ENCODE measurements at places on chromosomes 12 and 14.

DNA sequence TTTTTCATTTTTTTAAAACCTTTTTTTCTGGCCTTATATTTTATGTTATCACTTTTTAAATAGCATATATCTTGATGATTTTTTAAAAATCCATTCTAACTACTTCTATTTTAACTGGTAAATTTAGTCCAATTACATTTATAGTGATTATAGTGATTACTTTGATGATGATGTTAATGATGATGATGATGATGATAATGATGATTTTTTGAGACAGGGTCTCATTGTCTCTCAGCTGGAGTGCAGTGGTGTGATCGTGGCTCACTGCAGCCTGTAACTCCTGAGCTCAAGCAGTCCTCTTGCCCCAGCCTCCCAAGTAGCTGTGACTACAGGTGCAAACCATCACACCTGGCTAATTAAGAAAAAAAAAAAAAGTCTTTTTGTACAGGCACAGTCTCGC, 27.1 kb downstream of the BRMS1L start:
- no peak for DNase-seq

- DNase-seq: no peak
These were observed 23.3 kb downstream of the CYP46A1 start for GRCh38 chr14:99707420-99707819.

- no peak for DNase-seq
These were observed 104.9 kb upstream of the EEA1 start for GRCh38 chr12:93033948-93034347.

DNA sequence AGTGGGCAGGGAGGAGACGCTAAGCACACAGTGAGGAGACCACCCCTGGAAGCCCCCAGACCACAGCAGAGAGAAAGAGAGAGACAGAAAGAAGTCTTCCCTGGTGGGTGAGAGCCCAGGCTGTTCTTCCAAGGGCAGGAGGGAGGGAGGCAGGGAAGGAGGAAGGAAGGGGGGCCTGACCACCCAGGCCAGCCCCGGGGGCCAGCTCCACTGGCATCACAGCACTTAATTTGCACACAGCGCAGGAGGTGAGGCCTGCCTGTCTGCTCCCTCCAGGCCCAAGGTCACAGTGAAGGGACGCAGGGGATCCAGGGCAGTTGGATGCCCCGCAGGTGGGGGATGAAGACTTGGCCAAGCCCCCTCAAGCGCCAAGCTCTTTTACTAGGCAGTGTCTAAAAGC, 141.9 kb upstream of the C14orf180 start:
- DNase-seq: no peak

DNA sequence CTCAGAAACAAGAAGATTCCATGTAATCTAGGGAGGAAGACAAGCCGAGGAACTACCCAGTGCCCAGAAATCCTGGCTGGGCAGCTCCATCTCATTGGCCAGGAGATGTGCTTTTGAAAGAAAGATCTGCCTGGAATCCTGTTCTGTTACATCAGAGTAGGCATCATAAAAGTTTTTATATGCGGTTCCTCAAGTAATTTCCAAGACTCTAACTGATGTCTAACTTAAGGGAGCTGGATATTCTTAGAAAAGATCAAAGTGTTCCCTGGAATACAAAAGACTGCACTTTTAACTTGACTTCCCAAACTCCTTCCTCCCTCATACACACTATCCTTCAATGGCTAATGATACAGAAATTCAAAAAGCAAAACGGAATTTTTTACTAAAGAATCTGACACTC, 16.3 kb downstream of the RHOJ start:
- DNase-seq: no peak

DNA sequence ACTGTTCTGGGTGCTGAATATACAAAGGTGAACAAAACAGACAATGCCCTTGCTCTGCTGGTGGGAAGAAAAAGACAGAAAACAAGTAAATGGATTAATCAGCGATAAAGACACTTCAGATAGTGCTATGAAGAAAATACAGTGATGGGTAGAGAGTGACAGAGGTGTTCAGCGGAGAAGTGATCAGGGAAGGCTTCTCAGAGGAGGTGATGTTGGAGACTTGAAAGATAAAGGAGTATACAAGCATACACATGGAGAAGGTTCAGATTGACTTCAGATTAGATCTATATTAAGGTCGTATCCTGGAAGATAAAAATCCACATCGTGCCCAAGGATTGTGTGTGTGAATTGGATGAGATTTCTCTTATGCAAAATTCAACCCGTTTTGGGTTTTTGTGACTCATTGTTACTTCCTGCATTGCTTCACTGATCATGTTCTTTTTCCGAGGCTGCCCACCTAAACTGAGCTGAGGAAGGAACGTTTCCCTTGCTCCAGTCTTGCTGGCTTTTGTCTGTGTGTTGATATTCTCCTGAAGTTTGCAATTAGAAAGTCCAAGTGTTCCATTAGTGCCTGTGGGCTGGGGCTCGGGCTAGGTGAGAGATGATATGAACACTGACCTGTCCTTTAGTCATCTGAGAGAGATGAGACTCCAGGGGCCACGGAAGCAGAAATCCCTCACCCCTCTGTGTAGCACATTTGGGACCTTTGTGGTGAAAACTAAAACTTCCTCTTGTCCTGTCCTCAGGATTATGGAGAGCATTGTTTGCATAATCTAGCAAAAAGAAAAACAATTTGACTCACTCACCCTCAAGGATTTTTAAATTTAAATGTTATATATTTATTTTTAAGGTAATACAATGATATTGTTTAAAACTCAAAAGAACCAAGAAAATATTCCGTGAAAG, 27.6 kb downstream of the PLXNC1 start:
- no peak for DNase-seq

GRCh38 chr12:89160716-89161123, 191.6 kb downstream of the DUSP6 start:
- DNase-seq: peak; percentile 78

DNA sequence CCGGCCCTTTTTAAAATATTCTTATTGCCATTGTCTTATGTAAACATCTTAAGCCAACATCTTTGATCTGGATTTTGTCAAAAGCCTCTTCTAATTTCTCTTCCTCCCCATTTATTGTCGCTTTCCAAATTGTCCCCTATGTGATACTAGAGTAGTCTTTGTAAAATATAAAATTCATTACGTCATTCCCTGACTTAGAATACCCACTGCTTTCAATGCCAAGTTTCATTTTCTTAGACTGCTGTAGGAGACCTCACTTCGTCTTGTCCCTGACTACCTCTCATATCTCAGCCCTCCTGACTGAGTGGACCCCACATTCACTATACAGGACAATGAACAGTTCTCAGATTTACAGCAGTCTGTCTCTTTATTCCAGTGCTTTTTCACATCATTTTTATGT, 633.9 kb upstream of the LMO3 start:
- DNase-seq: no peak

- no peak for DNase-seq
These were observed 81.2 kb upstream of the ATP2B1 start for GRCh38 chr12:89789862-89790261.

DNA sequence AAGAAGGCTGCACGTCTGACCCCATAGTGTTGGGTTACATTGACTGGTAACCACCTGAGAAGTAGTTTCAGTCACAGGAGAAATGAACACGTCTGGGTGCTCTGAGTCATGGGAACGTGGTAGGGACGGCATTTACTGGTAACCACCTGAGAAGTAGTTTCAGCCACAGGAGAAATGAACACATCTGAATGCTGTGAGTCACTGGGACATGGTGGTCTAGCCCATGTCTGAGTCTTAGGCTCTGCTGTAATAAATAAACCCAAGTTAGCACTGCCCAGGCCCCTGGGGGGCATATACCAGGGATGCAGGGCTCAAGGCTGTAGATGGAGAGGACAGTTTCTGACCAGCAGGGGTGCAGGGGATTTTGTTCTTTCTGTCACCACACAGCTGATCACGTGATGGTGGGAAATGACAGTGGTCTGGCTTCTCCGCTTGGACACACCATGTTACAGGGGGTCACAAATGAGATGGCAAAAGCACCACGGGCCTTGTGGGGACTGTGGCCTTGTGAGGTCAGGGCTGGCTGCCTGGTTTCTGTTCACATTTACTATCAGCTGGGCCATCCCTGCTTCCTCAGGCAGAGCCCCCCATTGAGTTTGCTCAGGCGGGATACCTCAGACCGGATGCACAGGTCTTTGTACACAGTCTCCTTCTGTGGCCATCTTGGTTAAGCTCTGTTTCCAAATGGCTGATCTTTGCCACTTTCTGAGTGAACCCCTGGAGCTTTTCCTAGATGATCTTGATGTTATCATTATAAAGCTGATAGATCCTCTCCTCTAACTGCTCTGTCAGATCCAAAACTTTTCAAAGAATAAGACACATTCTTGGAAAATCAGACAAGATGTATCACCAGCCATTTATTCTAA, 9.8 kb upstream of the C12orf42 start:
- no peak for DNase-seq

DNA sequence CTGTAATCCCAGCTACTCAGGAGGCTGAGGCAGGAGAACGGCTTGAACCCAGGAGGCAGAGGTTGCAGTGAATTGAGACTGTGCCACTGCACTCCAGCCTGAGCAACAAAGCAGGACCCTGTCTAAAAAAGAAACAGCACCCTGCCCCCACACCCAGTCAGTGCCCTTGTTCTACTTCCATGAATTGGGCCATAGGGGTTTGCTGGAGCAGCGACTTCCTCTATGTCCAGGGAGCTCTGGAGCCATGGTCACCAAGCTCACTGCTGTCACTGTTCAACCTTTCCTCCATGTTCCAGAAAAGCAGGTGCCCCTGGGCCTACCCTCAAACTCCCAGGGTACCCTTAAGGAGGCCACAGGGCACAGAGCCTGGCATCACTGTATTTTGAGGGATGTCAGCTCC, 116.8 kb downstream of the RIN3 start:
- no peak for DNase-seq

DNA sequence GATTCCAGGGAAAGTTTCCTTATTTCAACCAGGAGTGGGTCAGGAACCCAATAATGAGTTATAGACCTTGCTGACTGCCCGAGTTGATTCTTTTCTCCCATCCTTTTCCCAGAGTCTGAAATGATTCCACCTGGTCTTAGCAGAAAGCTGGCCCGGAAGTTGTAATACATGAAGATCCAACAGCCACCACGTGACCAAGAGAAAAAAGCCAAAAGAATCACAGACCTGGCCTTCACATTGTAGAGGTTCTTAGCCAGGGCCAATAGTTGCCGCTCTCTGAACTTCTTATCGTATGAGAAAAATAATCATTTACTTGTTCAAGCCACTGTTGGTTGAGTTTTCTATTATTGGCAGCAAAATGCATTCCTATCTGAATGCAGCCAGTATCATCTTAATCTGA, 161.2 kb upstream of the HMGA2 start:
- no peak for DNase-seq

GRCh38 chr12:120075034-120075616, 41.4 kb downstream of the RAB35 start:
- DNase-seq: no peak

- DNase-seq: no peak
These were observed 4.3 kb upstream of the GPHB5 start for GRCh38 chr14:63322897-63323573.

DNA sequence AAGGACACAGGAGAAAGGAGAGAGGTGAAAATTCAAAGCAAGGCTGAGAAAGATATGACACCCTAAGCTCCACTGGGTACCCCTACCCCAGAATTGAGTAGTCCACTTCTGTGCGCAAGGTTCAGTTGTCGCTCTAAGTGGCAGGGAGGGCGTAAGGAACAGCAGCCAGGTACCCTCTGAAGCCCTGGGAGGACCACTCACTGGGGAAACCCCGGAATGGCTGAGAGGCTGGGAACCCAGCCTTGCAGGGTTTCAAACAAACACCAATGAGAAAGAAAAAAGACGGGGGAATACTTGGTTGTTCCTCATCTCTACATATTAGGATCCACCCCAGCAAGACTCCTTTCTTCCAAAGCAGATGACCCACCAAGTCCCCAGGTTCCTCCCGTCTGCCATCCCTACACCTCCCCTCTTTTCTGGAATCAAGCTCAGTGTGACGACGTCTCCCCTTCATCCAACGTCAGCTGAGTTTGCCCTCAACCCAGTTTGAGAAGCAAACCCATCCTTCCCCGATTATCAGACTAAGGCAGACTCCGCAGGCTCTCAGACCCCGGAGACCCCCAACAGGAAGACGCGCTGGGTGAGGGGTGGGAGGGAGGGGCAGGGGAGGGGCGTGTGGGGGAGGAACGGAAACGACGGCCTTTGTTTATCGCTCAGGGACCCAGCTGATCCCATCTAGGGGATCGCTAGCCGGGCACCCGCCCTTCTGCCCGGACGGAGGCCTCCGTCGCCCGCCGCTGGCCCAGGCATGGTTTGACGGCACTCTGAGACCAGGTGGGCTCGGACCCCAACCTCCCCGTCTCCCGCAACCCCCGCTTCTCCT, 795 bp downstream of the LMBR1L start:
- no peak for DNase-seq

DNA sequence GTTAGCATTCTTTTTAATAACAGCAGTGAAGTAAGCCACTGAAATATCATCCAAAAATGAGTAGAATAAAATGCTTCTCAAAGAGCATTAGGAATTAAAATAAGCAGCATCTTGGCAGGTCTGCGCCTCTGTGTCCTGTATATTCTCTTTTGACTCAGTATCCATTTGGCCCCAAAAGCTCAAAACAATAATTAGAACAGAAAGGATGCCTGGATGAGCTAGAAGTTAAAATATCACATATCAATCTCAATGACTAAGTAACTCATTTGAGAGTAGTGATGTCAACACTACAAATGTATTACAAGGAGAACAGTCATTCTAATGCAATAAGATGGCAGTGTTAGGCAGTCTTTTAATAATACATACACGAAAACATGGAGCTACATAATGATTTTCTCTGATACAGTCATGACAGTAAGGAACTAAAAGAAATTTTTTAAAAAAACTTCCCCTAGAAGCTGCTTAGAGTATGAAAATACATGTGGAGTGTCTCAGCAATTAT, 160.9 kb upstream of the ABCD2 start:
- no peak for DNase-seq

- no peak for DNase-seq
These were observed 509.3 kb upstream of the CCDC196 start for GRCh38 chr14:65976761-65977404.

DNA sequence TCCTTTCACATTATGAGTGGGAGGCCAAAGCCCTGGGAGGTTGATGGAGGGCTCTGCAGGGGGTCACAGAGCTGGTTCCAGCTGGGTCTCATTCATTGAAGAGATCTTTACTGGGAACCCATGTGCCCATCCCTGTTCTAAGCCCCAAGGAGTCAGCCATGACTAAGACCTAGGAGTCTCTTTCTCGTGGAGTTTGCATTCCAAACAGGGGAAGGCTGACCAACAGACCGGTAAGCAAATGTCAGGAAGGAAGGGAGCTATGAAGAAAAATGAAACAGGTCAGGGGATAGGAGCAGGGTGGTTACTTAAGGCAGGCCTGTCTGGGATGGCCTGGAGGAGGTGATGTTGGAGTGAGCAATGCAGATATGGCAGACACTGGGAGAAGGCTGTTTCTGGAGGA, 31.5 kb downstream of the SYNDIG1L start:
- peak; percentile 19 for DNase-seq

- peak; percentile 94 for DNase-seq
These were observed 21.6 kb upstream of the GPR132 start for GRCh38 chr14:105086833-105087307.

GRCh38 chr14:90572441-90573150, 175.8 kb downstream of the CALM1 start:
- DNase-seq: no peak

- DNase-seq: no peak
These were observed 6.0 kb downstream of the HEATR5A start for GRCh38 chr14:31414190-31414833.

- no peak for DNase-seq
These were observed 525.2 kb upstream of the CCDC196 start for GRCh38 chr14:65961004-65961403.

GRCh38 chr12:52673217-52673616, 7.0 kb downstream of the KRT1 start:
- no peak for DNase-seq

- DNase-seq: no peak
These were observed 421 bp downstream of the GLT1D1 start for GRCh38 chr12:128853600-128854197.

- no peak for DNase-seq
These were observed 40.7 kb upstream of the TMEM263 start for GRCh38 chr12:106914796-106915634.

Measured in RWPE2 (cell line).